Esophagus squamous epithelium (tissue), 5 donors: ENCODE measurements at places on chromosomes 13 and 19.

DNA sequence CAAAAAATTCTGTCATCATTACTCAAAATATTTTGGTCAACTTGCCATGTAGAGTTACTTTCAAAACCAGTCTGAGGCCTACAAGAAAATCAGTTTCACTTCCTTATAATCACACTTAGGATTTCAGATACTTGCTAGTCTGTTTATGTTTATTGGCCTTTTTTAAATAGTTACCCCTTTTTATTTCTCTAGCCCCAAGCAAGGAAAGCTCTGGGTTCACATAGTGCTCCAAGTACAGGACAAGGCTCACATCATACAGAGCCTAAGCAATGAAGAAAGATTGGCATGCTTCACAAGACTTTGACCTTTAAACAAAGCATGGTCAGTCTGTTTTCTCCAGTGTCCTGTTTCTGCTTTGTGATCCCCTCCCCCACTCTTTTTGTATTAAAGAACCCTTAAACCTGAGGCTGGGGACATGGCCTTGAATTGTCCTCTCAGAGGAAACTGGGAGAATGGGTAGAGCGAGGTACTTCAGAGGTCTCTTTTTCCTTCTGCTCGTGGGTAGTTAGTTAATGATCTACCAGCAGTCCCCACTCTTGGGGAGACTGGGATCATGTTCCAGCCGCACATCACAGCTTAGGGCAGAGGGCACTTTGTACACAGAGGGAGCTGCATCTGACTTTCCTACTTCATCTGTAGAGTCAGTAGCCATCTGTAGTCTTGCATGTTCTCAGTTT lies 30.7 kb downstream of the CEACAM1 start:
- no peak for DNase-seq

- DNase-seq: no peak
These were observed 76.9 kb downstream of the SIPA1L3 start for GRCh38 chr19:37983916-37984315.

DNA sequence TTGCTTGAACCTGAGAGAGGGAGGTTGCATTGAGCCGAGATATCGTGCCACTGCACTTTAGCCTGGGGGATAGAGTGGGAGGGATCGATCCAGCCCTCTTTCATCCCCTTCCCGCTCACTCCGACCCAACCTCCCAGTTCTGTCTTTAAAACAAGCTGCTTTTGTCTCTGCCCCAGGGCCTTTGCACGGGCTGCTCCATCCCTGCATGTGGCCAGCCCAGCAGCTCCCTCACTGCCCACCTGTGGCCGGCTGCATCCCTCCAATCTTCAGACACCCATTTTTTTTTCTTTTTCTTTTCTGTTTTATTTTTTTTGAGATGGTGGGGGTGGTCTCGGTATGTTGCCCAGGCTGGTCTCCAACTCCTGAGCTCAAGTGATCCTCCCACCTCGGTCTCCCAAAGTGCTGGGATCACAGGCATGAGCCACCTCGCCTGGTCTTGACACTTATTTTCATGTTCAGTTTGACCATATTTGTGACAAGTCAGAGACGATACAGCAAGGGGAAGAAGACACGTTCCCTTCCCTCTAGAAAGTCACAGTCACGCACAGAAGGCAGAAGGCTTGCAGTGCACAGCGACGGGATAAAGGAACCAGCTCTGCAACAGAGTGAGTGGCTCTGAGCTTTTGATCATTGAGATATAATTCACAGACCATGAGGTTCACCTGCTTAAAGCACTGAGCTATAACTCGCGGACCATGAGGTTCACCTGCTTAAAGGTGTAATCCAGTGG lies 31.8 kb downstream of the EFNA2 start:
- DNase-seq: no peak

- no peak for DNase-seq
These were observed 3.2 kb downstream of the DLEU7 start for GRCh38 chr13:50840284-50840683.

- no peak for DNase-seq
These were observed 52.2 kb upstream of the RANBP3 start for GRCh38 chr19:6030214-6030507.

- no peak for DNase-seq
These were observed 3.6 kb downstream of the TMEM161A start for GRCh38 chr19:19134687-19135158.

DNA sequence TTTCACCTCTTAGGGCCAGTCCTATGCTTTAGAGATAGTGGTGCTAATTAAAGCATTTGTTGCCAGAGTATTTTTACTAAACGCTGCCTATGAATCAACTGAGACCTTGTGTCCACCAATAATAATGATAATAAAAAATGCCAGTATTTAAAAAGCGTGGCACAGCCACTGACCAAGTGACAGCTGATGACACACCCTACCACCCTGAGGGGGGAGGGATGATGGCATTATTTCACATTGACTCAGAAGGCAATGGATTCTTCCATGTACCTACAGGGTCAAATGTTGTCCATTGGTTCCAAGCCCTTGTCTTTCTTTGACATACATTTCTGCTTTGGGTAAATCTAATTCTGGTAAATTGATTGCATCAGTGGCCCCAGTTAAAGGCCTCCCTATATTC lies 384.4 kb downstream of the DLEU7 start:
- DNase-seq: no peak
